ENCODE measurements at places on chromosomes 7 and 10.

- DNase-seq: no peak
Observed at GRCh38 chr10:64636461-64636860, 1115.3 kb downstream of the REEP3 start.

DNA sequence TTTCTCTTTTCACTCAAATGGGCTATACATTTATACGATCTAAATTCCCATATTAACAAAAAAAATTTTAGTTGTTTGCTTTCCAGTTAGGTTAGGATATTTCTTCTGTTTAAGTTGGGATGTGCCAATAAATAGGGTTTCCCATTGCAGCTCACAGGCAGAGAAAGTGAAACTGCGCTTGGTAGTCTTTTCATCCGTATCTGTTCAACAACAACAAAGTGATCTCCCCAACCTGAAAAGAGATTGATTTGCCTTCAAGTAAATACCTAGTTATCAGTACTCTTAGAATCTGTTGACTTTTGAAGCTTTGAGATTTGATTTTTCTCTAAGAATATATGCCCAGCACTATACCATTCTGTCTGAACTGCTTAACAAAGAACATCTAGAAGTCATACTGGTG, 143.4 kb downstream of the DYNC1I1 start:
- no peak for DNase-seq

- no peak for DNase-seq
Observed at GRCh38 chr10:131574363-131574706, 262.8 kb upstream of the TCERG1L start.

DNA sequence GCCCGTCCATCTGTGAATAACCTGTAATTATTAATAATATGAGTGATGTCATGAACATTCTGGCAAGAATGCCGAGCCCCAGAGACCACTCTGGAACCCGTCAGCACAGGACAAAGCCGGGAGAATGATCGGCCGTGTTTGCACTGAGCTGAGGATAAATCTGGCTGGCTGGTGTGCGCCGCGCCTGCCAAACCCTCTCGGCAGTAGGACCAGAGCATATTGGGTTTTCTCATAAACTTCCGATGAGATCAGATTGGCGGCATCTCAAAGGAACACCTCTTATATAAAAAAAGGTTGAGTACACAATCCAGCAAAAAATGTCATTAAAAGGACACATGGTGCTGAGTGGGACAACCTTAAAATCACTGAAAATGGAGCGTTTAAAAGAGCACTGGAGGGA, 296.0 kb upstream of the MKI67 start:
- no peak for DNase-seq

DNA sequence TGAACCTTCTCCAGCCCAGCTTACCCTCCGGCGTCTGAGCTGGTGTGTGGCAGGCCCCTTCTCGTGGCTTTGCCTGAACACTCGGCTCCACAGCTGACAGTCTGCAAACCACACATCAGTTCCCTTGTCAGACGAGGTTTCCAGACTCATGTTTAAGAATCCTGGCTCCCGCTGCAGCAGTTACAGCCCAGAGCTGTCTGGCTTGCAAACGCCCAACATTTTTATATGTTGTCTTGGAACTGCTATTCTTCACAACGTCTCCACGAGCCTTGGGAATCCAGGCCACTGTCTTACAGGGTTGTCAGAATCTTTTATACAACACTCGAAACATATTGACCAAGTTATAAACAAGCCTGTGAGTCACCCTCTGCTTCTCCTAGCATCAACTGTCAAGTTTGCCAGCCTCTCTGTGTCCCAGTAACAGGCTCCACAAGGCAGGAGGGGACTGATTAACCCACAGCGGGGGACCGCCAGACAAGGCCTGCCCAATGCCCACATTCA, 68.1 kb downstream of the TNS3 start:
- no peak for DNase-seq

DNA sequence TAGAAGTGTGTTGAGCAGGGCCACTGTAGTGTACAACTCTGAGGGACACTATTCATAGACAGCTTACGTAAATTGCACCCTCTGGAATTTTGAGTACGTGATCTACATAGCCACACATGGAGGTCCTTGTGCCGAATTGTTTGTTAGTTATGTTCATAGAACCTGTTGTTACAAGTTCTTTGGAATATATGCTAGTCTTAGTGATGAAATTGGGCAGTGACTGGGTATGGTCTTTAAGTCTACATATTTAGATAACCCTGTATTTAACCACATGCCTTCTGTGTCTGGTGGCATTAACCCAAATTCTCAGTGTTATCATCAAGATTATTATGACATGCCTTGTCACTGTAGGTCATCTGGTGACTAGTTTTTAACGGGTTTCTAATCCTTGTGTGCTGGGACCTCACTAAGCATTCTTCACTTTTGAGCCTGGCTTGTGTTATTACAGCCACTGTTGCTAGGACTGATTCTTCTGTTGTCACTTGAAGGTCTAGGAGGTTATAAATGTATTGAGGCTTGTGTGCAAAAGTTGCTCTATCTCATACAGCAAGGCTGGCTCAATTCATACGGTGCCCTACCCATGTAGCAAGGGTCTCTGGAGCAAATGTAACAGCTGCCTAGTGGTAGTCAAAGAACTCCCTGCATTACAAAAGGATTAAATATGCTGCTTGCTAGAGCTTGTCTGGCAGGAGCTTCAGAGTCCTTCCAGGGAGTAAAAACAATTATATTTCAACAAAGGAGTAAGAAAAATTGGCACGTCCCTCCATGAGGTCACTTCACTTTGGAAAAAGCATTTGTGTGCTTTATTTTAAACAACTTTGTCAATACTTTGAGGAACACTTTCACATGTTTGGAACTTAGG, 65.4 kb downstream of the CDK14 start:
- no peak for DNase-seq

DNA sequence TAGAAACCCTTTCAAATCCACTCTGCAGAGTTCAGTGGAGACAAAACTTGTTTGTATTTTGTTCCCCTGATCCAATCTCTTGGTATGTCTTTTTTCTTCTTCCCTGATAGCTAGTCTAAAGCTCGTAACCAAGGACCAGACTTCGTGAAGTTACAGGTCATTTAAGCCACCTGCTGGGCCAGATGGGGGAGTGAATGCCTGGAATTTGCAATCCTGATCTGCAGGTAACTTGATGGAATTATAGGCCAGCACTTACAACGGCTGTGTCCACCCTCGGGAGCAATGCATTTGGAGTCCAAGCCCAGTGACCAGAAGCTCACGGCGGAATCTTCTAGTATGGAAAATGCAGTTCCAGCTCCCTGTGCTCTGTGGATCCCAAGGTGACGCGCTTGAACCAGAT, 566.9 kb downstream of the TCERG1L start:
- no peak for DNase-seq

- no peak for DNase-seq
Observed at GRCh38 chr7:54111814-54112511, 430.2 kb upstream of the VSTM2A start.

DNA sequence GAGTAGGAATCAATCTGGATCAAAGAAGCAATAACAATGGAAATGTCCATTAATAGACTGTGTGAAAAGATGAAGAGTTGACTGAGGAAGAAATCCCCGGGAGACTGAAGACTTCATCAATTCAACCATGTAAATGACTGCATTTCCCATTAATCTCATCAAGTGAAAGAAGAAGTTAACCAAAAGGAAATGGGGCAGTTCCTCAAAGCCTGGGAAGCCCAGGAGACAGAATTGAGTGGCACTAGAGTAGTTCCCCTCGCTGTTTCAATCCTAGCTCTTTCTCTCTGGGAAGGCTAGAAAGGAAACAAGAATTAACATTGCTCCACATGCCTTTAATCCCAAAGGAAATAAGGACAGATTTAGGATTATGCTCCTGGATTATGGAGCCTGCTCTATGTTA, 4.8 kb upstream of the OR6V1 start:
- DNase-seq: no peak

- no peak for DNase-seq
Observed at GRCh38 chr7:132941428-132941827, 140.5 kb downstream of the CHCHD3 start.

DNA sequence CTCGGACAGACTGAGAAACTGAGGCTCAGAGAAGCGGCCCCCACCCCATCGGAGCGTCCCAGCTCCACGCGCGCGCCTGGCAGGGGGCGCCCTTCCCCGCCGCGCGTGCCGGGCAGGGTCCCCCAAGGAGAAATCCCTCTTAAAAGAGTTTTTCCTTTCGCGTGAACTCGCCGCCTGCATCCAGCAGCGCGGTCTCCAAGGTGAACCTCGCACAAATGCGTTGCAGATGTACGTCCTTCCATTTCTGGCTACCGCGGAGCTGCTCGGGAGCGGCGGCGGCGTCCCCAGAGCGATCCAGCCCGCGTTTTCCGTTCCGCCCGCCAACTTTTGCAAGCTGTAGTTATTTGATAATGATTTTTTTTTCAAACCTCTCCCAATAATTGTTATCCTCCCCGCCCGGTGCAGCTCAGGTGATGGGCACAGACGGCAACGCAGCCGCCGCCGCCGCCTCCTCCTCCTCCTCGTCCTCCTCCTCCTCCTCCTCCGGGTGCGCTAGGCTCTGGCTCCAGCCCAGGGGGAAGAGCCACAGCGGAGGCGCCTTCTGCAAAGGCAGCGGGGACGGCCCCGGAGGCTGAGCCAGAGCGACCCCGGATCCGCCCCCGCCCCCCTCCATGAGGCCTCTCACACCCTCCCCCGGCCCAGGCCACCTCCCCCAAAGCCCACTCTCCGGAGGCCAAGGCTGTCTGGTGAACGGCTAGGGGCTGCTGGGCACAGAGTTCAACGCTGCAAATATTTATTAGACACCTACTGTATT, 74.0 kb upstream of the CUX1 start:
- DNase-seq: no peak

DNA sequence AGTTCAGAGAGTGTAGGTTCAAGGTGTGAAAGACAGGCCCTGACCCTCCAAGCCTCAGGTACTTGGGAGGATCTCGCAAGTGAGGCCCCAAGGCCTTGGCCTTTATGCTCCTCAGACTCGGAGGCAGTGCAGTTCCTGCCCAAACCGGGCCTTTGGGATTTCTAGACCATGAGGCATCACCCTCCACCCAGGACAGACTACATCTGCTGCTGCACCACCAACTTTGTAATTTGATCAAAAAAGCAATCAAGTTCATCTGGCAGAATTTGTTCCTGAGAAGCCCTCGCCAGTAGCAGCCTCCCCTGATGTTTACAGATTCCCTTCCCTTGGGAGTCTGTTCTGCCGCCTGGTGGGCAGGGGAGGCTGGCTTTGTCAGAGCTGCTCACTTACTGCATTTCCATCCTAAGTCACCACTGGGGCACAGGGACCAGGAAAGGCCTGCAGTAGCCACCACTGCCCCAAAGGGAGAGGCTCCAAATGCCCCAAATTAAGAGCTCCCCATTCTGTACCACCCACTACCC, 2.1 kb downstream of the CAMK2G start:
- no peak for DNase-seq

DNA sequence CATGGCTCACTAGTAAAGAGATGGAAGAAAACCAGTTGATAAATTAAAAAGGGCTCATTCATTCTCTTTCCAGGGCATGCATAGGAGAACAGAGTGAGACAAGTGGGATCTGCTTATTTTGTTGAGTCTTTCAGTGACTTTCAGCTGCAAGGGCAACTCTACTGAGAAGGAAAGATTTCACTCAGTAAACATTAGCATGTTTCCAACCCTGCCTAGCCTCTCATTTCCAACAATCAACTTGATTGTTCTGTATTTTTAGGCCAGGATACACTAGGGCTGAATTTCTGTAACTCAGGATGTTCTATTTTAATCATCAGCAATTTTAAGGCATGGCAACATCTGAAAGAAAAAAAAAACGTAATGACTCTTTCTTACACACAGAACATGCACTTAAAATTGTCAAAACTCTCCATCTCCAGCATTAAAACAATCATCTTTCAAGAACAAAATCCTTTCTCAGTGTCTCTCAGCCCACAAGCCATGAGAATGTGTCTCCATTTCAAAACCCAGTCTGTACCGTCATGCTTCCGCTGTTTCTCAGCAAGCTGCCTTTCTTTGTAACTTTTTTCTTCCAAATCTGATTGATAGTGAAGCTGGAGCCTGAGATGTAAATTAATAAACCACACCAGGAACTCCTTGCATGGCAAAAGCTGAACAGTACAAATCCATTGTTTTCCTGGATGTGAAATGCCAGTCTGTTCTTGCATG, 147.2 kb upstream of the KLF14 start:
- DNase-seq: no peak

- no peak for DNase-seq
Observed at GRCh38 chr10:133329491-133330202, 7.0 kb downstream of the CALY start.

DNA sequence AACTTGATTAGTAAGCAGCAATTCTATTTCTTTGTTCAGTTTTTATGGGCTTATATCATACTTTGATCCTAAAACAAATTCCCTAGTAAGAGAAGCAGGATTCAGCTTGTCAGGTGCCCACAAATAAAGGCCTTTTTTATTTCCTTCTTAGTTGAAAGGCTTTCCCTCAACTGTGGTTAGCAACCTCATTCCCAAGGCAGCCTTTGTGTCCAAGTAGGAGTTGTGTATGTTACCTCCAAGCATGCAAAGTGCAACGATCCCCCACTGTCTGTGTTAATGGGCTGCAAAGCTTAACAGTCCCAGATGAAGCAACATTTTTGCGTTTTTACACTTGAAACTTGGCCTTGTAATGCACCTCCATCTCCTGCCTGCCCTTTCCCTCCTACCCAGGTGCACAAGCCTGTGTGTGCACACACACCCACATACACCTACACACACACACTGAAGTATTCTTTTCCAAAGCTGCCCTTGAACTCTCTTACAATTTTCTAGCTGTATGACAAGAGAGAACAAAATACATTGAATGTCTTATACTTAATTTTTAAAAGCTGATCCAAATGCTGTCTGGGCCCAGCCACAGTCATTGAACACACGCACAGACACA, 278.2 kb downstream of the SNX13 start:
- no peak for DNase-seq

- DNase-seq: no peak
Observed at GRCh38 chr7:97418312-97418711, 300.8 kb downstream of the SDHAF3 start.

DNA sequence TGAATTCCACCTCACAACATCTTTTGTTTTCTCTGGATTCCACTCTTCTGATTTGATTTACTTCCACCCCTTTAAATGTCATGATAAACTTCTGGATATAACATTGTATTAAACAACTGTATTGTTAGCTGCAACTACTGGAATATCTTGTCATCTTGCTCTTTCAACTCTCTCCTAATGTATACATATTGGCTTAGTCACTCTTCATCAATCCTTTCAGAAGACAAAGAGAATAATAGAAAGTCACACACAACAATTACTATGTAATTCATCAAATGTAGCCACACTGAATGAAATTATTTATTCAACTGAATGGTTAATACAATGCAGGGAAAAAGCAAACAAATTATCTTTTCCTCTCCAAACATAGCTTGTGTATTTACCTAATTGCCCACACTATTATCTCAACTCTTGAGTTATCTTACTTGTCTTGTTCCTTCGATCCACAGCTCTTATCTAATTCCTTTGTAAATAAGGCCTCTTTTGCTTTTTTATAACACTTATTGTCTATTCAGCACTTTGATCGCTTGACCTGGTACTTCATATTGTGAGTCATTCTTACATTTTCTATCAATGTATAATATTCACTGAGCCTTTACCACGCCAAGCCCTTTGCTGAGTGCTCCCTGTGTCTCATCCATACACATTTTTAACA, 16.7 kb downstream of the SEMA3A start:
- DNase-seq: no peak

- DNase-seq: no peak
Observed at GRCh38 chr10:116899626-116900025, 50.3 kb downstream of the ENO4 start.

Data from cortex of kidney (tissue), 1 donor.